ENCODE measurements at places on chromosomes 7 and 10.

GRCh38 chr10:24915304-24915703, 37.1 kb downstream of the PRTFDC1 start:
- DNase-seq: no peak

GRCh38 chr7:110061387-110061786, 1029.5 kb upstream of the LRRN3 start:
- no peak for DNase-seq

DNA sequence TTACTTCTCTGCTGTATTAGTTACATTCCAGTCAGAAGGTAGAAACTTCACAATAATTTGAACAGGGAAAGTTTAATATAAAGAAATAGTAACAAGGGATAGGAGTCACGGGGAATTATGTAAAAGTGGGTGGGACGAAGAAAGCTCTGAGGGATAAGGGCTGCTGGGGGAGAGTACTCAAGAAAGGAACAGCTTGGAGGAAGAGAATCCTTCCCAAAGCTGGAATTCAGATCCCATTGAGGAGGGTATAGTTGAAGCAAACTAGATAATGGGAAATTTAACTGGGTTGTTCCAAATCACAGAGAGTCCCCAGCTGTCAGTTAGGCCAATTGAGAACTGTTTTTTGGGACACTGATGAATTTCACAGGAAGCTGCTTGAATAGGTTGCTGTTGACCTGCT, 53.2 kb upstream of the MACC1 start:
- DNase-seq: no peak

GRCh38 chr7:138074540-138074939, 1.7 kb upstream of the AKR1D1 start:
- DNase-seq: no peak

GRCh38 chr7:43582503-43583423, at the start of gene STK17A:
Gene STK17A, plus strand, starts transcription at chr7:43583108. Its CDS starts 136 bp downstream, at chr7:43583244.
- no peak for DNase-seq

DNA sequence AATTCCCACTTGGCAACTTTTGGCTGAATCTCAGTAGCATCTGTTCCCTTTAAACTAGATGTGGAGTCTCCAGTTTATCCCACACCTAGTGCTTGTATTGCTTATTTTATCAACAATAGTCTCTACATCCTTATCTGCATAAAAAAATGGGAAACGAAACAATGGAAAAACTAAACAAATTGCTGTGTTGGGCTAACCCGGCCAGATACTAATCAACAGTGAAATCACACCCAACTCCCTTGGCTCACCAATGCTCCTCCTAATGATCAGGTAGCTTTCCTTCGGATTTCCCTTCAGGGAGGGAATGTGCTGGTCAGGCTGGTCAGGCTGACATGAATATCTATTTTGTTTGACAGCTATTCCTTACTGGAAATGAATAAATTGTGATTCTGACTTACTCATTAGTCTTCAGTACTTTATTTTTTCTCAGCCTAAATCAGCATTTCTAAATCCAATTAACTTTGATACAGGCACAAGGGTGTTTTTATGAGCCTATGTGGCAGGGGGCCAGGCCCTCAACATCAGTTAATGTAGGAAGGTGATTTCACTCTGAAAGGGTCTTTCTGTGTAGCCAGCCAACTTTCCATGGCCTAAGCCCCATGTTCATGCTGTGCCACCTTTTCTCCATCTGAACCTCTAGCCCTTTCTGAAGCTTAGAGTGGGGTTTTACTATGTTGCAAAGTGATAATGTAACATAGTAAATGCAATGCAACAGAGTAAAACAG, 170.5 kb upstream of the NPSR1 start:
- DNase-seq: no peak

- DNase-seq: no peak
Observed at GRCh38 chr10:5656737-5657579, 9.4 kb downstream of the ASB13 start.

- DNase-seq: no peak
Observed at GRCh38 chr10:83959328-83959727, 180.0 kb upstream of the GHITM start.

GRCh38 chr7:84231157-84231556, 36.6 kb upstream of the SEMA3A start:
- no peak for DNase-seq

GRCh38 chr10:132816718-132817117, 30.8 kb upstream of the NKX6-2 start:
- DNase-seq: no peak

DNA sequence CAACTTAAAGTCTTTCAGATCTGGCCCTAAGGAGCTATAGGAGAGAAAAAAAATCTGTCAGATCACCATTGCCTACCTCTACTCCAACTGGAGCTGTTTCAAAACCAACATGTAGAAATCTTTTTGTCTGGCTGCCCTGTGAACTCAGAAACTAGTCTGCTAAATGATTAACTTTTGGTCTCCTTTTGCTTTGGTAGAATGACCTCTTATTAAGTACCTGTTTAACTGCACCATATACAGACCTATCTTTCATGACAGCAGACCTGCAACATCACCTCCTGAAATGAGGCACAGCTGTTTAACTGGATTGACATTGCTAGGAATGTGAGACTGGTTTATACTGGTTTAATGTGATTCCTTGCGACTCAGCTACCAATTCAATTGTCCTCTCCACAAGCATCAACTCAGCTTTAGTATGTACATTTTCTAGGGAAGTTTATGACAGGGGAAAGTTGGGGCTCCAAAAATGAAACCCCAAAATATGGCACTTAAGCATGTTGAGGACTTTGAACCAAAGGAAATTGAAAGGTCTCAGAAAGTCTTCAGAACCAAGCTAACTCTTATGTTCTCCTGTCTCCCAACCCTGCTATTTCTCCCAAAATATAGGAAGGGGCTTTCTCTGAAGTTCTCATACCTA, 1.8 kb downstream of the CYP3A43 start:
- DNase-seq: no peak

DNA sequence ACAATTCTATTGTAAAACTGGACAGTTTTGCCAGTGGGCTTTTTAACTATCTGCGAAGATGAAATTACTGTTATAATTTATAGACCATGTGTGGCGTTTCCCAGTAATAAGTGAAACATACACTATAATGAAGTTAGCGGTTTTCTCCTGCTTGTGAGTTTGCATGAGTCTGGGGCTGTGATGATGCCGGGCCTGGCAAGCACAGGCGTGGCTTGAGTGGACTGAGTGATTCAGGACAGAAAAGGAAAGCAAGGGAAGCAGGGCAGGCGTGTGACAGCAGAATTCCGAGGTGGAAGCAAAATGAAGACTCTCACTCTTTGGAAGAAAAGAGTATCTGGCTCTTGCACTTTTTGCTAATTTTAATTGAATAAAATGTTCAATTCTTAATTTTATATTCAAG, 90.5 kb downstream of the CUL1 start:
- DNase-seq: no peak

DNA sequence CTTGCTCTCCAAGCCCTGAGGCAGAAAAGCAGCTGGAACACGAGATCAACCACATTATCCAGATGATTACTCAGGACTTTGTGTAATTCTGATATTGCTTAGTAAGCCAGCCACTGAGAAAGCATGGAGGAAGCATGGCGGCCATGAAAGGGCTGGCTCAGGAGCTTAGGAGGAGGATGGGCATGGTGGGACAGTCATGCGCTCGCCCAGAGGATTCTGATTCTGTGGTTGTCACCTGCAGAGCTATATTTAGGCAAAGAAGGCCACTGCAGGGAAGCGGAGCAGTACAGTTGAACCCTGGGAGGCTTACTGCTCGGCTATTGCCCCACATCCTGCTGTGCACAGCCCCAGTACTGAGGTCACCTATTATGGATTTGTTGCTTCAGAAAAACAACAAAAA, 128.8 kb upstream of the DNAJB12 start:
- no peak for DNase-seq

GRCh38 chr10:124679401-124679800, 64.8 kb downstream of the FAM53B start:
- DNase-seq: no peak

- DNase-seq: no peak
Observed at GRCh38 chr10:104119996-104120395, 2.0 kb upstream of the SFR1 start.

GRCh38 chr10:59057345-59057744, 119.1 kb upstream of the PHYHIPL start:
- DNase-seq: no peak

All from AG04449 (cell line).